GM12878 (cell line): ENCODE measurements at places on chromosomes 5 and 9. TPM values are rescaled to one million over a fixed set of nuclear protein-coding genes. Genes with fewer than 3 reads are reported as not detected.
A peak's percentile ranks its signal among the peaks of the same experiment; 100 is the strongest.

Gene SLC6A7
- total RNA-seq = 0.08 TPM in 1 of 2 replicates, not detected in the other

- no peak for DNase-seq
Observed at GRCh38 chr5:59840200-59840601, 53.3 kb downstream of the PDE4D start.

DNA sequence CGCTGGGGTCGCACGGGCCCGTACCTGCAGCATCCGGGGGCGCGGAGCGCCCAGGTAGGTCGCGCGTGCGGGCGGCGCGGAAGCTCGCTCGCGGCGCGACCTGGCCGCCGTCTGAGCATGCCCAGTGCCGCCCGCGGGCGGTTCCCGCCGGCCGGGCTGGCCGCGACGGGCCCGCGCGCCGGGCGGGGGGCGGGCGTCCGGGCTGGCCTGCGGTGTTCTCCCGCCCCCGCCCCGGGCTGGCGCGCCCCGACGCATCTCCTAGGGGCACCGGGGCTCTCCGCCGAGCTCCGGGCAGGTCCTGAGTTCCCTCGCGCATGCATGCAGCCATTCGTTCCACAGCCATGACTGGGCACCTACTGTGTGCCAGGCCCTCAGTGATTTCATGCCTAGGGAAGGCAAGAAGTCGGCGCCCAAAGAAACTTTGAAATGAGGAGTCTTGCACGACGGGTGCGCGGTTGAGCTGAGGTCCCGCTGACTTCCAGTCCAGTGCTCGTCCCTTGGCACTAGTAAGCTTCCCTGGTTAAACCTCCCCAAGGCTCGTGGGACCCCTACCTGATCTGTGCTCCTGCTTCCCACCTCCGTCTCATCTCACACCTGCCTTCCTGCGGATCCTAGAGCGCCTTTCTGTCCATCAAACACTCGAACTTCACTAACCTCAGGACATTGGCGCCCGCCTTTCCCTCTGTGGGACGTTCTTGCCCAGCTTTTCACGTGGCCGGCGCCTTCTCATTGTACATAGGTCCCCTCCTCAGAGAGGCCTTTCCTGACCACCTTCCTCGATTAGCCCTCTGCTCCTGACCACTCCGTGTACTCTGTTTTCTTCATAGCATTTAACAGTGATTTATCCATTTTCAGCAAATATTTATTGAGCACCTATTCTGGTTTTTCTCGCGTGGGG lies at the start of gene PTPN3:
TSS of gene PTPN3 (minus strand) at position 113 of the 898 bp plus-strand sequence. CDS start 34,873 bp downstream, outside the sequence.
- DNase-seq = no peak

DNA sequence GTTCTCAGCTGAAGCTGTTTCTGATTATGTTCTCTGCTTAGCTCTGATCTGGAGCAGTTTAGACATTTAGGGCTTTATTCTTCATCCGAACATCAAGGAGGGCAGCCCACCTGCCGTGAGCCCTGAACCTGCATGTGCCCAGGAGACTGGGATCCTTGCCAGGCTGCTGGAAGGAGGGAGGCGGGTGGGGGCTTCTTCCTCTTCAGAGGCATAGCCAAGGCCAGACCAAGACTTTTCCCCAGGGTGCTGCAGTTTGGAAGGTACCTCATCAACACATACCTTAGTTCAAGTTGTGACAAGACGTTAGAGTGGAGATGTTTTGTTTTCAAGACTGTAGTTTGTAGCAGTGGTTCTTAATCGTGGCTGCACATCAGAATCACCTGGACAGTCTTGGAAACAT lies 64.9 kb downstream of the RALGPS1 start:
- no peak for DNase-seq

Gene ADRB2
- total RNA-seq = 0.11 and 0.18 TPM in 2 replicates

DNA sequence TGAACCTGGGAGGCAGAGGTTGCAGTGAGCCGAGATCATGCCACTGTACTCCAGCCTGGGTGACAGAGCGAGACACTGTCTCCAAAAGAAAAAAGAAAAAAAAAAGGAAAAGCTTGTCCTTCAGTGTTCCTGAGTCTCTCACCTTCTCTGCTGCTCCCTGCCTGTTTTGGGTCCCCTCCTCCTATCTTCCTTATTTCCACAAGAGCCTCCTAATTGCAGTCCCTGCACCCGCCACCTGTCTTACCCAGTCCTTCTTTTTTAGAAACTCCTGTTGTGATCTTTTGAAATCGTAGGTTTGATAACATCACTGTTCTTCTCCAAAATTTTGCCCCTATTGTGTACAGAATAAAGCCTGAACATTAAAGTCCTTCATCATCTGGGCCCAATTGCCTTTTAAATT lies 234.9 kb downstream of the SH3GL2 start:
- DNase-seq = no peak

Gene FAM78A
- total RNA-seq = 25.1 and 25.4 TPM in 2 replicates

Gene SPATA31A7
- total RNA-seq = not detected in 2 replicates

Gene TMEM171
- total RNA-seq = not detected in 2 replicates

DNA sequence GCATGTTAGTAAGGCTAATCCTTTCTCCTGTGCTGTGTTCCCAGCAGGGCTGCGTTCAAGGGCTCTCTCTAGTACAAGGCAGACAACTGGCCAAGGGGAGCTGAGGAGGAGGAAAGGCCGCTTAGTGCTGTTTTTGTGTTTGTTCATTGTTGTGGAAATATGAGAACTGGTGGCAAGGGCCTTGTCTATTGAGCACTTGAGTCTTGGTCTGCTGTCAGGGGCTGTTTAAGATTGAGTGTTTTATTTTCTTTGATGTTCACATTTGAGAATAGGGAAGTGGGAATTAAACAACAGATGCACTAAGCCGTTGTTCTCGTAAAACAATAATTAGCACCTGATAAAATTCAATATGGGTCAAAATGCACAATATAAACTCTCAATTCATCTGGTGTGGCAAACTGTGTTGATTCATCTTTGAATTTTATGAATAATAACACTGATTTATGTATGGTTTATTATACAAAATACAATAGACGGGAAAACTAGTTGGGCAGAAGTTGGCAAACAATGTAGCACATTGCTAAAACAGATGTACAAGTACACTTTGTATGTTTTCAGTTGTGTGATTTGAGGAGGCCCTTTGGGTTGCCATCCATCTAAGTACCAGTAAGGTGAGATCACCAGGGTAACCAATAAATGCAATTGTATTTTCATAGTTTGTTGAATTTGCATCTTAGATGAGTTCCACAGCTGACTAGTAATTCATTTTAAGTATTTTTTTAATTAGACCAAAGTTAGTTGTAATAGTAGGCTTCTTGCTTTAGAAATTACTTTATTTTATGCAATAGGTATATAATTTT lies 97.6 kb upstream of the GRHPR start:
- no peak for DNase-seq

DNA sequence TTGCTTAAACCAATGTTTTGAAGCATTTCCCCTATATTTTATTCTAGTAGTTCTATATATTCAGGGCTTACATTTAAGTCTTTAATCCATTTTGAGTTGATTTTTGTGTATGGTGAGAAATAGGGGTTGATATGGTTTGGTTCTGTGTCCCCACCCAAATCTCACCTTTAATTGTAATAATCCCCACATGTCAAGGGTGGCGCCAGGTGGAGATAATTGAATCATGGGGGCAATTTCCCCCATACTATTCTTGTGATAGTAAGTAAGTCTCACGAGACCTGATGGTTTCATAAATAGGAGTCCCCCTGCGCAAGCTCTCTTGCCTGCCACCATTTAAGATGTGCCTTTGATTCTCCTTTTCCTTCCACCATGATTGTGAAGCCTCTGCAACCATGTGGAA lies 92.2 kb upstream of the TBC1D2 start:
- DNase-seq = no peak

GRCh38 chr9:14992516-14992915 lies 82.3 kb upstream of the FREM1 start:
- DNase-seq = no peak

Gene PCDHGC5
- 0.72 and 0.87 TPM in 2 replicates for total RNA-seq

Gene STKLD1
- total RNA-seq = 0.35 TPM in 1 of 2 replicates, not detected in the other

DNA sequence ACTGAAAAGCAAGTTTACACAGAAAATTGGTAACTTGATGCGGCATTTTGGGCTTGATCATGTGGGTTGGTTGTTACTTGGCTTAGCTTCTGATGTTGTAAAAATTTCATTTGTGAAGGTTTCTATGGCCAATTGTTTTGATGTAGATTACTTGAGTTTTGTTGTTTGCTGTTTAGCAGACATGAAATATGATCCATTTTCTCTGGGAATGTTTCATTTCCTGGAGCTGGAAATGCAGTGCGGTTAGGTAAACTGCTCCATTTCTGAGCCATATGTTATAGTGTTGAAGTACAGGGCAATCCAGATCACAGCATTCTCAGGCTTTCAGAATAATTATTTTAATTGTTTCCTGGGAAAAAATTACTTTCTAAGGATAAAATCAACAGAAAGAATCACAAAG lies 396.9 kb downstream of the ENC1 start:
- DNase-seq = no peak

Gene CDH9
- not detected in 2 replicates for total RNA-seq

- DNase-seq = no peak
Observed at GRCh38 chr5:154943527-154943926, 2.7 kb downstream of the MRPL22 start.

GRCh38 chr5:43412644-43413043 lies 453 bp upstream of the CCL28 start:
- no peak for DNase-seq

DNA sequence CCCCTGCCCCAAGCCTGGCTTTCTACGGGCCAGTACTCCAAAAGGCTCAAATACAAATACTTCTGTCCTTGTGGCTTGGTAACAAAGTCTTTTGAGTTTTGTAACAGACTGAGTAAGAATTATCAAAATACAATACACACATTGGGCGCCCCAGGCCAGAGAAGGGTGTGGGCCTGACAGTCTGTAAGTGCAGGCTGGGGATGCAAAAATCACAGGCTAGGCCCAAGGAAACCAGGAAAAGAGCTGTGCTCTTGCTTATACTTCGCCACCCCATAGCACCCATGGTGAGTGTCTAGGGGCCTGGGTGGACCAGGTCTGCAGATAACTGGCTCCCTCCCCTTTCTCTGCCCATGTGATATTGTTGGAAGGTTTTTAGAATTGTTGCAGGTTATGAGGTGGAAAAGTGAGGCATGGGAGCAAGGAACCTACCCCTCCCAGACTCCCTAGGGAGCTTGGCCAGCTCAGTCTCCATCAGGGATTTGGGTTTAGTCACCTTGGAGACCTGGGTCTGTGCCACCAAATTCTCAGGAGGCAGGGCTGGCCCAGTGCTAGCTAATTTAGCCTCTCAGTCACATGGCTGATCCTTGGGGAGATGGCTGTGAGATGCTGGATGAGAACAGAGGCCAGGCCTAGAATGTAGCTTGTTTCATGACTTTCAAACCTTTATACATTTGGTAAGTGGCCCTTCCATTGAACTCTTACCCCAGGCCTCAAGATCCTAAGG lies 72.9 kb downstream of the TARS1 start:
- no peak for DNase-seq

Gene SLC1A3
- 3.4 TPM in 2 replicates for total RNA-seq

- DNase-seq = no peak
Observed at GRCh38 chr5:143397302-143398052, 6.0 kb downstream of the NR3C1 start.

Gene PKD2L2
- total RNA-seq = 0.36 TPM in 1 of 2 replicates, not detected in the other

DNA sequence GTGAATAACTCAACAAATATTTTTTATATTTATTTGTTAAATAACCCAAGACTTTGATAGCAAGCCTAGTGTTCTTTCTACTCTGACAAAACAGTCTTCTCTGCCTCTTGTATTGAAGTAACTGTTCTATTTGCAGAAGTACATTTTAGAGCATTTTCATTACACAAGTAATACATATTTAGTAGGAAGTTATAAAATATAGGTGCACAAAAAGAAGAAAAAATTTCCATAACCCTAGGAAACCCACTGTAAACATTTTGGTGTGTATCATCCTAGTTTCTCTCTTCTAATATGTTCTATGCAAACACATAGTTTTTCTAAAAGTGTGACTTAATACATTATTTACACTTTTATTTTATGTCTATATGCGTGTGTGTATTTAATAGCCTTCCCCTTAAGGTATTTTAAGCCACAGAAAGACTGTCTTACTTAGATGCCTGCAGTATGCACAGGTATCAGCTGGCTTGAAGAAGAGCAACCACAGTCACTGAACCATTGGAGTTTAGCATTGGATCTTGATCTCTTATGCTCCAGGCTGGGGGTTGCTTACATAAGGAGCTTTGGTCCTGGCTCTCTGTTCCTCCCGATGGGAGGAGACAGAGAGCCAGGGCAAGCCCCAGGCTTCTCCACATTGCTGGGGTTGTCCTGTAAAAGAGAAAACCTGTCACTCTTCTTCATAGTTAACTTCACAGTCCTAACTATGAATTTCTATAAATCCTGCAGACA lies 3.8 kb downstream of the SELENOP start:
- DNase-seq = no peak

- DNase-seq = peak; percentile 39
Observed at GRCh38 chr5:58775701-58776262, 192.9 kb downstream of the RAB3C start.

DNA sequence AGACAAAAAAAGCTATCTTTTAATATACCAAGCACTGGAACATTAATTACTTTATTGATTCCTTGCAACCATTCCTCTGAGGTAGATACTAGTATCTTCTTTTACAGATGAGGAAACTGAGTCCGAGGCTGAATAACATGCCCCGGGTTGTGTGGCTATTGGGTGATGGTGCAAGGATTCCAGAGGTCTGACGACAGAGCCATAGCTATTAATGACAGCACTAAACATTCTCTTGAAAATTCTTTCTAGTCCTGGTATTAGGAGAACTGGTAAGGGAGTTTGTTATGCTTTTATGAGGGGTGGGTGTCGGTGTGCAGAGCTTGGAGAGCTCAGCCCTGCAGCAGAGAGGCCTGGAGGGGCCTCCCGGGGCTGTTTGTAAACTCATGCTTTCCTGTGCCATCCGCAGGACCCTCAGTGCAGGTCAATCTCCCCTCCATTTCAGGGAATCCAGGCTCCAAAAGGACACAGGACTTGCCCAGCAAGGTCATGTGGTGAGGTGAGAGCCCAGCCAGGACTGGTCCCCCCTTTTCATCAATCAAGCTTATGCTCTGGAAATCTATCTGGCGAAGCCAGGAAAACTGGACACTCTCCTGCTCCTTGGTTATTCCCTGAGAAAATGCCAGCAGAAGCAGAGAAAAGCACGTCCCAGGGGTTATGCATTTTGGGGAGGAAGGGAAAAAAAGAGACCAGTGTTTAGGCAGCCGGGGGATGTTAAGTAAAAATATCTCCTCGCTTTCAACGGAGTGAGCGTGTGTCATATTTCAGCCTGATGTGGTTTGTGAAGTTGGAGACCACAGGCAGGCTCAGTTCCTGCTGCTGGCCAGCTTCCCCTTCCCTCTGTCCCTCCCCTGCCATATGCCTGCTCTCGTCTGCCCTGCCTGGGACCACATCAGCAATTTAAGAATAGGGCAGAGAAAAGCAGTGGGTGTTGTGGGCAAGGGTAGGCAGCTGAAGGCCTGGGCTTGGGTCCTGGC lies 3.7 kb downstream of the GSN start:
- DNase-seq = no peak

Gene GPX8
- not detected in 2 replicates for total RNA-seq

Gene SLC46A2
- not detected in 2 replicates for total RNA-seq

Gene C9
- 0.13 and 0.54 TPM in 2 replicates for total RNA-seq

DNA sequence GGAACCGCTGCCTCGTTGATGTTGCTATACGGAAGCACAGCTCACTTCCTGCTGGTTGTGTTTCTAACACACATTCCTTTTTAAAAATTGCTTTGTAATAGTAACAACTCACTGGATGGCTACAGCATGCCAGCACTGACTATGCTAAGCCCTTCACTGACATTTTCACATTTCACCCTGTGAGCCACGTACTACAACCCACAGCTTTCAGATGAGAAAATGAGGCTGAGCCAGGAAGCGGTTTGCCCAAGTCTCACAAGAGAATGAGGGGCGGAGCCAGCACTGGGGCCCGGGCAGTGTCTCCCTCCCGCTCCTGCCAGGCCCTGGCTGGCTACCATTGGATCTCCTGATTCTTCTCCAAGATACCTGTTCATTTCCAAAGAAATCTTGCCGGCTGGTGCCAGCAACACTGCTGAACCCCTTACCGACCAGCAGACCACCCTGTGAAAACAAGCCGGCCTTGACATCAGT lies 38.3 kb downstream of the FAM78A start:
- peak; percentile 76 for DNase-seq

Gene HSDL2
- total RNA-seq = 21.9 and 23.6 TPM in 2 replicates

Gene RNF180
- total RNA-seq = 0.69 and 0.90 TPM in 2 replicates
